Parietal lobe (tissue), 2 donors: ENCODE measurements at places on chromosomes 6 and 20. TPM values are rescaled to one million over a fixed set of nuclear protein-coding genes. Genes with fewer than 3 reads are reported as not detected.

Gene BPIFB1
- not detected for total RNA-seq

Gene NFATC2
- total RNA-seq, result 0.63 TPM

Gene GPSM3
- 0.63 TPM for total RNA-seq

Gene VSX1
- total RNA-seq, result not detected

Gene DNAH8
- under 0.01 TPM for total RNA-seq

Gene SPATA25
- 4.4 TPM for total RNA-seq

Gene ANKRD66
- 0.31 TPM for total RNA-seq

Gene SDHAF4
- 17.5 TPM for total RNA-seq

Gene LTA
- total RNA-seq, result not detected
